ENCODE measurements at places on chromosomes 11 and 22.

DNA sequence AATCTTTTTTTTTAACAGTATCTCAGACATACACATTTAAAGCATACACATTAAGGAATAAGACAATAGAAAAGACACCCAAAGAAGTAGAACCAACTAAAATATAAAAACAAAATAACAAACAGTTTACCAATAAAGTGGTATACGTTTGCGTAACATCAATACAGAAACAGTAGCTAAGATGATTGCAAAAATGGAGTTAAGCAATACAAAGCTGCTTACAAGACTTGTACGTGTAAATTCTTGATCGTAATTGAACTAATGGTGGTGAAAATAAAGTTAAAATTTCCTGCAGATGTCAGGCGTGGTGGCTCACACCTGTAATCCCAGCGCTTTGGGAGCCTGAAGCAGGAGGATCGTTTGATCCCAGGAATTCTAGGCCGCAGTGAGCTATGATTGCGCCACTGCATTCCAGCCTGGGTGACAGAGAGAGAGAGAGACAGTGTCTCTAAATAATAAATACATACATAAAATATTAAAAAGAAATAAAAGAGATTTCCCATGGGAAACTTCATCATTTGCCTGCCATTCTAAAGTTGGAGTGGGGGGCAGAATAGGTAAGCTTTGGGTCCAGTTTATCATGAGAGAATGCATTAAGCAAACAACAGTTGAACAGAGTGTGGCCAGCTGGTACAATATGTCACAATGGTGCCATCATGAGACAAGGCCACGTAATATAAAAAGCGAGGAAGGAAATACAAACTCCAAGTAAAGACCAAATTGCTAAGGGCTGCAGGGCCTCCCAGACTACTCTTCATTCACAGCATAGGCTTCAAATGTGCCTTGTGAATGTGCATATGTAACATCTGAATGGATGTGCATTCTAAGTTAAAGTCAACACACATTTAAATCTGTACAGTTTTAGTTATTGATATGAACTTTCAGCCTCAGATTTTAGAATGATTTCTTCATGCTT is 38.9 kb upstream of the EED start:
- DNase-seq = no peak

DNA sequence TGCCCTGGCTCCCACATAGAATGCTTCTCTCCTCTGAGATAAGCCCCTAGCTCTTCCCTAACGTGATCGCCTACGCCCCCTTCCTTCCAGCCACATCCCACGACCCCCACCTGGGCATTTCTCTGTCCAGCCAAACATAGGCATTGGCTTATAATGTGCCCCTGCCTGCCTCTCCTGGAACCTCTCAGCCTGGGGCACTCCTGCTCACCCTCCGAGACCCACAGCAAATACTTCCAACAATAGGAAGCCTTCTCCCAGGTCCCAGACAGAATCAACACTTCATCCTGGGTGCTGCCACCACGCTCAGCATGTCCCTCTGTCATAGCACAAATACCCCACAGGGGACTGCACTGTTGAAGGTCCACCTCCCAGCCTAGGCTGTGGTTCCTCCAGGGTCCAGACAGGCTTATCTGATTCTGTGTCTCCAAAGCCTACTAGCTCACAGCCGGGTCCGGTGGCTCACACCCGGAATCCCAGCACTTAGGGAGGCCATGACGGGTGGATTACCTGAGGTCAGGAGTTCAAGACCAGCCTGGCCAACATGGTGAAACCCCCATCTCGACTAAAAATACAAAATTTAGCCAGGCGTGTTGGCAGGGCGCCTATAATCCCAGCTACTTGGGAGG is 24.2 kb upstream of the TMPRSS4 start:
- DNase-seq = no peak

GRCh38 chr22:24128631-24129262 is 52.5 kb upstream of the SUSD2 start:
- DNase-seq = no peak

DNA sequence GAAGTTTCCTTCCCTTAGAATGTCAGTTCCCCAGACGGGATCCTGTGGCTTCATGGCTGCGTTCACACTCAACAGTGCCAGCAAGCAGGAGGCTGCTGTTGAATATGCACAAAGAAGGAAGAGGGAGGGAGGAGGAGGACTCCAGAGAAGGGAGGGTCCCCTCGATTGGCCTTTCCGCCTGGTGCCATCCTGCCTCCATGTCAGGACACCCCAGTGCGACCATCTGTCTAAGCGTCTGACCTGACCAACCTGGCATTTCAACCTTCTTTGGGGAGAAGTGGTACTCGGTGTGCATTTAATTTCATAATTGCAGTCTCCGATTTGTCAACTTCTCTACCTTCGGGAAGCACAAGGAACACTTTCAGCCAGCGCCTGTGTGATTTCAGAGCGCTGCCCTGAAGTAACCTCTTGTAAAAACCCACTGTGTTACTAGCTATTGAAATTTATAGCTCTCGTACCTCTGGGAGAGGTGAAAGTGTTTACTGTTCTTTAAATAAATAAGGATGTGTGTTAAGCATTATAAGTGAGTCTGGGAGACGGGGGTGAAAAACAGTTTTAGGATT is 1491.9 kb downstream of the TBC1D22A start:
- DNase-seq = no peak

GRCh38 chr11:65917077-65917433 is 1.8 kb downstream of the C11orf68 start:
- DNase-seq = no peak

DNA sequence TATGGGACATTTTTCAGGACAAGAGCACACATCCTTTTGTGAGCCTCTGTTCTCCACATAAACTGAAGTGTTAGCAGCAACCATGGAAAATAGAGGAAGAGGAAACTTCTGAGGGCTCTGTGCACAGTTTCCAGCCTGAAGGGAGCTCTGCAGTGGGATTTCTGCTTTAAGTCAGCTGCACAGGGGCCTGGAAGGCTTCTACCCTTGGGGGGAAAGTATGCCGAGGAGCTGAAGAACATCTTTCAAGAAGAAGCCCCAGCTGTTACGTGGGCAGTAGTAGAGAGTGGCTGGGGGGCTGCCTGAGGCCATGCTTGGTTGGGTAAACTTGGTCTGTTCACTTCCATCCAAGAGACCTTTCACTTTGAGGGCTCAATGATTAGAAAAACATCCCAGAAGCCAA is 82.7 kb upstream of the EED start:
- no peak for DNase-seq

Measured in A673 (cell line).